ENCODE measurements at places on chromosomes 1 and 21.

GRCh38 chr1:115908565-115909274 lies 67.6 kb upstream of the SLC22A15 start:
- DNase-seq, result no peak

DNA sequence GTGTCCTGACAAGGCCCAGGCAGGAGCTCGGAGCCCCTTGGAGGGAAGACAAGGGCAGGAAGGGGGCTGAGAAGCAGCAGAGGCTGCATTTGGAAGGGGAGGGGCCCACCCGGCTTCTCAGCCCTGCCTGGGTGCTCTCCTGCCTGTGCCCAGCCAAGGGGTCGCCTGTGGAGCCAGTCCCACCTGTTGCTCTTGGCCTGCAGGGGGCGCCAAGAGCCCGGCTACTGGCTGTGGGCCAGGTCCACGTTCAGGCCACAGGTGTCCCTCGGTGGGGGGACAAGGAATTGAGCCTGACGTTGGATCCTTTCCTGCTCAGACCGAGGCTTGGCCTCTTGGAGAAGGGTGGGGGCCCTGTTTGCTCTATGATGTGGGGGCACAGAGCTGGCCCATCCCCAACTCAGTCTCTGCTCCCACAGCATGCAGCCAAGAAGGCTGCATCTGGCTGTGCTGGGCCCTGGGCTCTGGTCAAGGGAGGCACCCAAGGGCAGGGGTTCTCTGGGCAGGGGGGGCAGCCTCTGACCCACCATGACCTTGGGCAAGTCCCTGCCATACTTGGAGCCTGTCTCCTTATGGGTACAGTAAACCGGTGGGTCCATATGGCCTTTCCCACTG lies 10.9 kb downstream of the WNT4 start:
- DNase-seq, result peak; percentile 61

- DNase-seq, result peak; percentile 61
These were observed 109.6 kb downstream of the TBX19 start for GRCh38 chr1:168390271-168390670.

DNA sequence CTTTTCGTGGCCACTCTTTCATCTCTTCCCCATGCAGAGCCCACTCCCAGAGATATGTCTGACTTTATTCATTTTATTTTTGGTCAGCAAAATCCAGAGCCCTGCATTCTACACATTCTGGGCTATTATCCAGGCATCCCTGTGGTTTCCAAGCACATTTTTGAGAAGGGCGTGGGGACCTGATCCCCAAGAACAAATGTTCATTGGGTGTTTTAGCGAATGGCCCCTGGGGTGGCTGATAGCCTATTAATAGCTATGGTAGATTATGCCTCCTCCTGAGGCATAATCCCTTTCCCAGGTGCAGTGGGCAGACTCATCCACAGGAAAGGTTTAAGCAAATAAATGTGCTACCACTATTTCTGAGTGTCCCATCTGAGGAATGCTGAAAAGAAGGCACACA lies 511.8 kb upstream of the USP24 start:
- peak; percentile 71 for DNase-seq

GRCh38 chr1:109443476-109443875 lies 17.2 kb upstream of the PSMA5 start:
- DNase-seq, result no peak

- DNase-seq, result no peak
These were observed 862 bp upstream of the SGIP1 start for GRCh38 chr1:66532798-66533783.
